Stimulated activated naive CD8-positive, alpha-beta T cell treated with anti-CD3 and anti-CD28 coated beads, Interleukin-15, amount 100 ng/mL, for 72 hours (primary cell): ENCODE measurements at places on chromosomes 2 and 18.

DNA sequence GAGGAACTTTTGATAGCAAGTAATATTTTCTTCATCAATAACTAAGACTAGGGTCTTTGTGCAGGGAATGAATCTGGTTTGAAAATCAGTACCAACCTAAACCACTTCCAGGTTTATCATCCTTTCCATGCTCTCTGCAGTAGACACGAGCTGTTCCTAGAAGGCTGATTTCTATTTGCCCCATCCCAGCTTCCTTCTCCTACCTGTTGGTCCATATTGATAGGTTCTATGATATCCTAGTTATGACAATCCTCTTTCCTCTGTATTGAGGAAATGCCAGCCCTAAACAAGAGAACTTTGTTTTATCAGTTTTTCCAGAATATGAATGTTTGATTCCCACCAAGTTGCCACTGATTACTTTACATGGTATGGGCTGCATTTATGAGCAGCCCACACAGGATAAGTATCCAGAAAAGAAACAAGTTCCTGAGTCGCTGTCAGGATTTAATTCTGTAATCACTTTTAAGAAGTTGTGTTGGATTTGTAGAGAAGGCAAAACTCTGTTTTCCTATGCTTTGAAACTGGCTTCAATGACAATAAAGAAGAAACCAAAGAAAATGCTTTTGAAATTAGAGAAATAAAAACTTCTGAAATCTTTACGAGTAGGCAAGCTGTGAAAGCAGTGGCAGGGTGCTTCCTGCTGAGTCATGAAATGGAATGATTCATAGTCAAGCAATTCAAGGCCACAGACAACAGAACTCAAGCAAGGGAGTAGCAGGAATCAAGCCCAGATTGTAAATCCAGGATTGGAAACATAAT, 37.3 kb upstream of the TANK start:
- peak; percentile 37 for DNase-seq

- DNase-seq = no peak
Observed at GRCh38 chr2:240810621-240811020, 9.4 kb downstream of the KIF1A start.

DNA sequence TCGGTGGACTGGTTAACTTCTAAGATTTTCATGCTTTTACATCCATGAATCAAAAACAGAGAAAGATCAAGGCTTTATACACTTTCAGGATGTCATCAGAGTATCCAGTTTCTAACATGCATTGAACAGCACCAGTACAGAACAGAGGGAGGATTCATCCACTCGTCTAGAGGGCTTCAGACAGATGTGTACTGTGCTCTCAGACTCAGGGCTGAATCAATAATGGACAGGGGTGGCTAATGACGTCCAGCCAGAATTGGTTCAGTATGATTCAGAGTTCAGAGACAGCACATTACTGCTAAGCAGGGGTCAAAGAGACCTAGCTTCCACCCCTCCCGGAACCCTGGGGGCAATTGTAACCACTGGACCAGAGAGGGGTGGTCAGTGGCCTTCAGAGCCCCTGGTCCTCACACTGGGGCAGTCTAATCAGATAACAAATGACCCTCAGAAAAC, 37.3 kb downstream of the RNU4ATAC start:
- no peak for DNase-seq

GRCh38 chr2:6692056-6692455, 173.7 kb downstream of the CMPK2 start:
- no peak for DNase-seq

DNA sequence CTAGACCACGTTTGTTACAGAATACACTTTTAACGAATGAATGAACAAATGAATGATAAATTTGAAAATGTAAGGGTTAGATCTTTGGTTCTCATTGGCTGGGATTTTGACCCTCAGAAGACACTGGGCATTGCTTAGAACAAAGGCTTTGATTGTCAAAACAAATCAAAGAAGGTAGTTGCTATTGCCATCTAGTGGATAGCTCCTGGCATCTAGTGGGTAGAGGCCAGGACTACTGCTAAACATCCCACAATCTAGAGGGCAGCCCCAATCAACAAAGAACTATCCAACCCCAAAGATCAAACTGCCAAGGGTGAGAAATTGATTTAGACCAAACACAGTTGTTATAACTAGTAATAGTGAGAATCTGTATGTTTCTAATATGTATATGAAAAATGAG, 552.3 kb downstream of the KCNJ3 start:
- DNase-seq = no peak

GRCh38 chr2:6780765-6781274, 84.9 kb downstream of the CMPK2 start:
- DNase-seq = no peak

- no peak for DNase-seq
Observed at GRCh38 chr2:127103243-127104165, 3.5 kb downstream of the BIN1 start.

GRCh38 chr2:3422161-3422779, 42.8 kb downstream of the TRAPPC12 start:
- DNase-seq = no peak

GRCh38 chr18:7666195-7666776, 99.2 kb downstream of the PTPRM start:
- no peak for DNase-seq

DNA sequence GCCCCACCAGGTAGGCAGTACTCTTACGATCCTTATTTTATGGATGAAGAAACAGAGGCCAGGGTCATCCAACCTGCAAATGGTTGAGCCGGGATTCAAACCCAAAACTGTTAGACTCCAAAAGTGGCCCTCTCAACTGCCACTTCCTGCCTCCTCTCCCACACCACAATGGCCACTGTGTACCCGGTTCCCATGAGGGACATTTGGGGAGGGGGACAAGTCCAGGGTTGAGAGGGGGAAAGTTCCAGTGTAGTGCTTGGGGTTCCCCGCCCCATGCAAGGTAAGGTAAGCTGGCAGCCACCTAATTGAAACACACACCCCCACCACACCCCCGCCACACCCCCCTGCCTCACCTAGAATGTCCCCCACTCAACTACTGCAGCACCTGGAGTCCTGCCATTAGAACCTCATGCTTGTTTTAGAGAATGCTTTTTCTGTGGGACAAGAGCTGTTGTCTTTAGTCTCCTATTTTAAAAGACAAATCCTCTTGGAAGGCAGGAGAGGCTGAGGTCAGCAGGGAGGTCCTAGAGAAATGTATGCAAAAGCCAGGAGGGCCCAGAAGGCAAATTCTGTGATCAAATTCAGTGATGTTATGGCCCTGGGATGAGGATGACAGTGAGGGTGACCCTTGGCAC, 145.2 kb downstream of the ZFP36L2 start:
- DNase-seq = no peak

- DNase-seq = no peak
Observed at GRCh38 chr2:21650569-21650968, 526.8 kb downstream of the TDRD15 start.

GRCh38 chr2:140696449-140696848, 1434.4 kb downstream of the LRP1B start:
- DNase-seq = no peak

DNA sequence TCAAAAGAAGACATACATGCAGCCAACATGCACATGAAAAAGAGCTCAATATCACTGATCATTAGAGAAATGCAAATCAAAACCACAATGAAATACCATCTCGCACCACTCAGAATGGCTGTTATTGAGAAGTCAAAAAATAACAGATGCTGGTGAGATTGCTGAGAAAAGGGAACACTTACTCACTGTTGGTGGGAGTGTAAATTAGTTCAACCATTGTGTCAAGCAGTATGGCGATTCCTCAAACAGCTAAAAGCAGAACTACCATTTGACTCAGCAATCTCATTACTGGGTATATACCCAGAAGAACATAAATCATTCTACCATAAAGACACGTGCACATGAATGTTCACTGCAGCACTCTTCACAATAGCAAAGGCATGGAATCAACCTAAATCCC, 95.5 kb upstream of the XIRP2 start:
- no peak for DNase-seq

DNA sequence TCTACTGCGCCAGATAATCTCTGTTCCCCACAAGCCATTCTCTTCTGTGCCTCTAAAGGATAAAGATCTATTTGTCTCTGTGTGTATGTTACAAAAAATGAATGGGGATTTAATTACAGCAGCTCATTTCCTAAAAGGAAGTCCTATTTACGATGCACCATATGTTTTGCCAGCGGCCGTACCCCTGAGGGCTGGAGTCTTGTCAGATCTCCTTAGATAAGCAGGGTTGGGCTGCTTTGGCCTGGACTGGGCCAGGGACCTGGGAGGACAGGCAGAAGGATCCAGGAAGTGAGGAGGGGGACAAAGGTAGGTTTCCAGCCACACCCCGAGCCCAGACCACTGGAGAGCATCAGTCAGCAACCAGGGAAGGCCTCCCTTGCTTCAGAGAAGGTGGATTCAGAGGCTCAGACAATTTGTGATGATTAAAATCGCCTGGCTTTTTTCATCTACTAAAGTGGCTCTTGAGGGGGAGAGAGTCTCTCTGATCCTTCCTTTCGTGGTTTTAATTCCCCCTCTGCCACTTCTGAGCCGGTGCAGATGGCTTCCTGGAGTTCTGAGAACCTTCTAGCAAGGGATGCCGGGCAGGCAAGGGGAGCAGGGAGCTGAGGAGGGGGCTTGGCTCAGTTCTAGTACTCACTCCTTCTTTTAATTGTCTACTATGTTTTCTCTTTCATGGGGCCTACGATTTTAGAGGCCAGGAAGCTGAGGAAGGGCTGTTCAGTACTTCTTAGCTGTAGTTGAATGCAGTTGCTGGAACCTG, 42.1 kb downstream of the MYCN start:
- DNase-seq = no peak

DNA sequence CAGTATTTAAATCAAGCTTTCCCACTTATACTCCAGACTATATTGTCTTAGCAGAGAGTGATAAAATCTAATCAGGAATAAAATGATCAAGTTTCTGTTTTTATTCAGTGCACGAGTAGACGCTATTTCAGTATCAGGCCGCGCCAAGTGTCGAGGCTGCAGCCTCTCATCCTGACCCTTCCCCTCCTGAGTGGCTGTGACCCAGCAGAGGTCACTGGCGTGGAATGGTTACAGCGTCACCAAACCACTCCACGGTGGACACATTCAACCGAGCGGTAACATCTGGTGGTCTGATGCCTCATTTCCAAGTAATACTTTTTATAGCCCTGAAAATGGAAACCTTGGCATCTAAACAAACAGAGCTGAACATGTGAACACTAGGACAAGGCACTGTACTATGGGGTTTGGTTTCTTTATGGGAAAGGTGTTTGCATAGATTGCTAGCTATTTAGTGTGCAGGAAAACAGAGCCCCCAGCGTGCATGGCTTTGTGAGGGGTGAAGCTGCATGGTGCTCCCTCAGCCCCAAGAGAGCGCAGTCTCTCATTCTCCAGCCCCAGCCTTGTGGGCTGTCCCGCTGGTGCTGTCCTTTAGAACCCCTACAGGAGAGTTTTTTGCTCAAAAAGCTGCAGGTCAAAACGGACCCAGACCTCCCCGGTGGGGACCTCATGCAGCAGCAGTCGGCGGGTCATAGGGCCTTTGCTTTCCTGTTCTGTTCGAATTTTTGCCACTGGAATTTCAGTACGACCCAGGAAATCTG, 28.4 kb downstream of the FAM228A start:
- DNase-seq = no peak
